ENCODE measurements at places on chromosomes 11 and 22. TPM values are rescaled to one million over a fixed set of nuclear protein-coding genes. Genes with fewer than 3 reads are reported as not detected.

DNA sequence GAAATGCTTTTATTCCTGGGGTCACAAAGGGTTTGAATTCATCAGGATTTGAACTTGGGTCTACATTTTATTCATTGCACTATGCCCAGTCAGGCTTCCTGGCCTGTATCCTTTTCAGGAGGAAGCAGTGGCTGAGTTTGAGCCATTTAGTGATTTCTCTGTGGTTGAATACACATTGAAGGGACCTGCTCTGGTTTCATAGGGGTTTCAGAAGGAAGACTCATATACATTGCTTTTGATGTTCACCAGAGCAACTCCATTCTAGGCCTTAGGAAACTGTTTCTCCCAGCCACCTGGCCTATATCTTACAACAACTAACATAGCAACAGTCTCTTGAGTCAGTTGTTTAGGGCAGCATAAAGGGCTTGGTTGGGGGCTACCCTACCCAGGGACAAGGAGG lies 165.7 kb downstream of the INSC start:
- H3K27ac ChIP-seq: no peak overlapping the region
- H3K4me1 ChIP-seq: no peaks in the 10 kb centered on the region
- H3K36me3 ChIP-seq: no peaks in the 10 kb centered on the region

Gene CLDN5
- total RNA-seq: 29.2 TPM

DNA sequence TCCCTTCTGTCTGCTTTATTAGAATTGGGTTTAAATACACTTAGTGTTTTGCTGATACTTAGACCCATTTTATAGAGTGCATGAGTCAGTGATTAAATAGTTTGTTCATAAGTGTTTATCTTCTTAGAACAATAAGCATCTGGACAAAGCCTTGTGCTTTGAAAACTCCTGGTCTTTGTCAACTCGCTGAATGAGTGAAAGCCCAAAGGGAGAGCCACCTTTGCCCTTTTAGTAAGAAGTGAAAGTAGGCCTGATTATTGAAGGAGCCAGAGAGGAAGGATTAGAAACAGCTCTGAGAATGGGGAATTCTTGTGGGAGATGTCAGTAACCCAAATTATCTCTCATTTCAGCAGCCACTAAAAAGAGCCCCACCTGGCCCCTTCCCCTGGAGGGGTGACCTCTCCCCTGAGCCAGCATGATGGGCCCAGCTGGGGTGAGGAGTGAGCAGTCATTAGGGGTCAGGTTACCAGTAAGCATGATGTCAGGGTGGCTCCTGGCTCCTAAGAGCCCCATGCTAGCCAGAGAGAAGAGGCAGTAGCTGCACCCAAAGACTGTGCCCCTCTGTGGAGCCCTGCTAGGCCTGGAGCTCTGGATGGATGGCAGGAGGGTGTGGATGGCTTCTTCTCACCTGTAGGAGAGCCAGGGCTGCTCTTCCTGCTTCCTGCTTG lies 125.1 kb upstream of the E2F8 start:
- H3K27ac ChIP-seq: no peak overlapping the region
- H3K36me3 ChIP-seq: no peaks in the 10 kb centered on the region
- no peaks in the 10 kb centered on the region for H3K4me1 ChIP-seq
- H3K4me3 ChIP-seq: no peak overlapping the region

GRCh38 chr22:44181033-44181911 lies 547 bp downstream of the PARVG start:
- peak; percentile 28 for DNase-seq
- no peaks in the 10 kb centered on the region for H3K27me3 ChIP-seq
- no peak overlapping the region for H3K27ac ChIP-seq
- H3K36me3 ChIP-seq: no peaks in the 10 kb centered on the region
- no peaks in the 10 kb centered on the region for H3K4me1 ChIP-seq

Gene OTOG
- total RNA-seq: not detected

Data from adrenal gland (tissue), 19 donors.